Colonic mucosa (tissue), 4 donors: ENCODE measurements at places on chromosomes 2 and 18.

DNA sequence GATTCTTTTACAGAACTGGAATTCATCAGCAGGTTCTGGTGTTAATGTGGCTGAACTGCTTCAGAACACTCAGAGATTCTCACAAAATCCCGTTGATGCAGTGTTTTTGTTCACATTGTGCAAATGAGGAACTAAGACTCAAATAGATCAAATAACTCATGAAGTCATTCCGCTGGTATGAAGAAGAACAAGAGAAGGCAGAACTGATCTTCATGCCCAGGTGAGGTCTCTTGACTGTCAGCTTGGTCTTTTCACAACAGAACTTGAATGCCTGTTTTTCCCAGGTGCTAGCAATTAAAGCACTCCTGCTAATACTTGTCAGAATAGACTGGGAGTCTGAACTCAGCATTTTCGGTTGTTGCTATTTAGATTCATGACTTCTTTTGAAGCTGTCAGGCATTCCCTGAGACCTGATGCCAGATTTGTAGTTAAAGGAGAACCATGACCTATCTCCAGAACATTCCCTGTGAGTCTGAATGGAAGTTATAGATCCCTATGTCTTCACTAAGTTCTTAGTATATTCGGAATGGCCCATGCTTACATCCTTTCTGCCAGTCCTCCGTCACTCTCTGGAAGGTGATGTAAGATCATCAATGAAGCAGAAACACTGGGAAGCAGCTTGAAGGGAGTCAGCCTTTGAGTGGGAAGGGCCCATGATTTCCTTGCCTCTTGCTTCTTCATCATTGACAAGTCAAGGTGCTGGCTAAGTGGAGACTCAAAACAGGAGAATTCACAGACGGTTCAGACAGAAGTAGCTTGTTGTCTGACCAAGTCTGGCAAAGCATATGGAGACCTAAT, 155.7 kb downstream of the MTCL1 start:
- DNase-seq = no peak

DNA sequence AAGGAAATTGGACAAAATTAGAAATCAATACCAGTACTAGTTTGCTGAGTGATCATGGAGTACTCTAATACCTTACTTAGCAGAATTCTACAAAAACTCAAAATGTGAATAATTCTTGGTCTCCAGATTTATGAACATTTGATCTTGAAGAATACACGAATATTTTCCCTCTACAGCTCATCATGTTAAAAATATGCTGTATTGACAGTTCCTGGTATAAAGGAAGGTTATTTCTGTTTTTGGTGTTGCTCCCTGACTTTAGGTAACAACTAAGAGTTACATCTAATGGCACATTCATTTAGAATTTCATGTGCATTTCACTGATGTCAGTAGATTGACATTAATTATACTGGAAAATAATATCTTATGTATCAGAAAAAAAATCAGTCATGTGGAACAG, 479.2 kb upstream of the PKDCC start:
- DNase-seq = no peak

DNA sequence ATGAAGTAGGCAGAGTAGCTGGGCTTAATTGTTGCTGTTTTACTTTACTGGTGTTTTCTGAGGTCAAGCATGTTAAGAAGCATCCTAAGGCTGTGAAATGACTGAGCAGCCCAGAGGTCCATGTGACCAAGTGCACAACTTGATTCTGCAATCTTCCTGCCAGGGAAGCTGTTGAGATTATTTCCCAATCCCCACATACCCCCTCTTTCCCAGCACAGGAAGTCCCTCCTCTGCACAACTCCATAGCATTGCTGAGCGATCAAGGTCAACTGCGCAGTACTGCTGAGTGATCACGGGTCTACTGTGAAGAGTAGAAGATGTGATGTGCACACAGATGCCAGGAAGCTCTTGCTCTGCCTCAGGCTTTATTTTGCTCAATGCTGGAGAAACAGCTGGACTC, 105.8 kb downstream of the GALNT14 start:
- DNase-seq = no peak

- DNase-seq = no peak
These were observed 54.1 kb upstream of the MEX3C start for GRCh38 chr18:51251625-51252024.

GRCh38 chr18:8176109-8176508, 433.1 kb upstream of the RAB12 start:
- DNase-seq = no peak

DNA sequence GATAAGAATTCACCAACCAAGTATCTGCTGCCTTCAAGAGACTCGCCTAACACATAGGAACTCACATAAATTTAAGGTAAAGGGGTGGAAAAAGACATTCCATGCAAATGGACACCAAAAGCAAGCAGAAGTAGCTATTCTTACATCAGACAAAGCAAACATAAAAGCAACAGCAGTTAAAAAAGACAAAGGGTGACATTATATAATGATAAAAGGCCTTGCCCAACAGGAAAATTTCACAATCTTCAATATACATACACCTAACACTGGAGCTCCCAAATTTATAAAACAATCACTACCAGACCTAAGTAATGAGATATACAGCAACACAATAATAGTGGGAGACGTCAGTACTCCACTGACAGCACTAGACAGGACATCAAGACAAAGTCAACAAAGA, 41.4 kb downstream of the NEMP2 start:
- DNase-seq = no peak

DNA sequence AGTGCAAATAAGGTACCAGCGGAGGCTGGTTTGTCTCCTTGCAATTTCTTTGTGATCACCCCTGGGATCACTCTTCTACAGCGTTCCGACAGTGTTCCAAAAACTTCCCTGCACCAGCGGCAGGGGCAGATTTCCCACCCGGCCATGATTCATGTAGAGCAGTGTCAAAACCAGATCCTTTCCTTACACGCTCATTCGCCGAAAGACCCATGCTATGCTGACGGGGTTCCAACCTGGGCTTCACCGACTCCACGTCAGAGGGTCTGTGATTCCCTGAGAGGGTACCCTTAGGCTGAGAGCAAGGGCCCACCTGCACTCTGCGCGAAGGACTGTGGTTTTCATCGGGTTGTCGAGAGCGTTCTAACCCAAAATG, 423 bp upstream of the TTC27 start:
- peak; percentile 44 for DNase-seq

DNA sequence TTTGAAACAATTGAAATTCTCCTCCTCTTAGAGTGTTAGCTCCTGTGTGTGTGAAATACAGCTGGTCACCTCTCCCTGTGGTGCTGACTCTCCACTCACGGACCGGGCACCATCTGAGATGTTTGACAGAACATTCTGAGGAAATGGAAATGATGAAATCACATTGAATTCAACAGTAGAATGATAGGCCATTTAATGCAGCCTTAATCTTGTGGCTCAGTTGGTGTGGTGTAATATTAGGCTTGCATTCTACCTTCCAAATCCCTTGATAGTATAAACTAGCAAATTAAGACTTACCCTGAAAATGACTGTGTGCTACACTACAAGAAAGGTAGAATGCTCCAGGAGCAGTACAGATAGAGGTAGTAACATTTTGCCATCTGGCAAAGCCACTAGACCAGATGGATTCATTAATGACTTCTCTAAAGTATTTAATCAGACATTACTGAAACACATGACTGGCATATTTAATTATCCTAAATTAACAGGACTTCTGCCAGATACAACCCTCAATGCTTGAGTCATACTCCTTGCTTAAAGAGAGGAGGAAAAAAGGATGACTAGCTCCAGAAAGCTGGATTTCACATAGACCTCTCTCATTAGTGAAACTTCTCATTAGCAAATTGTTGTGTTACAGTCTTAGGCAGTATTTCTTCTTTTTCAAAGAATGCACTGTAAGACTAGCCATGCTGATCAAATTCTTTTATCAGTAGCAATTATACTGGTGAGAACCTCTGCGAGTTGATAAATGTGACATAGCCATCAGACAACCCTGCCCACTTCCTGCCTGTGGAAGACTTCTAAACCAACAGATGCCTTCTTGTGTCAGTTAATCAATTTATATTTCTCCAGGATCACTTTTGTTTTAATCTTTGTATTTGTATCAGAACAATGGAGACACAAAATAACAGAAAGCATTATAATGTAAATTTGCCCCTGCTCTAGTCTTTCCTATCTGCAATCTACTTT, 80.6 kb downstream of the EML6 start:
- DNase-seq = no peak

DNA sequence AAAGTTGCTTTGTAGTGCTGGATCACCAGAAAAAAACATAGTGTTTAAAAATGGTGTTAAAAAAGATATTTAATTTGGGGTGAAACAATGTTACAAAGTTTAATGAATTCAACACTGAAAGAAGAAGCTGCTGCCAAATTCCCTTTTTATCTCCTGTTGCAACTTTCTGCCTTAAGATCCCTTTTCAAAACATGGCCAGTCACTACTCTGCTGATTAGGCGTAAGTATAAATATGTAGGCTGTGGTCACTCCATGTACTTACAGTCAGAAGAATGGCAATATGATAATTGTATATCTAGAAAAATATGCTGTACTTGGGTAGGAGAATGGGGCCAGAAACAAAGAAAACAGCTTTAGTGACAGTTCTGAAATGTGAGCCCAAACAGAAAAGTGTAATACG, 123.5 kb upstream of the ZBTB14 start:
- no peak for DNase-seq

DNA sequence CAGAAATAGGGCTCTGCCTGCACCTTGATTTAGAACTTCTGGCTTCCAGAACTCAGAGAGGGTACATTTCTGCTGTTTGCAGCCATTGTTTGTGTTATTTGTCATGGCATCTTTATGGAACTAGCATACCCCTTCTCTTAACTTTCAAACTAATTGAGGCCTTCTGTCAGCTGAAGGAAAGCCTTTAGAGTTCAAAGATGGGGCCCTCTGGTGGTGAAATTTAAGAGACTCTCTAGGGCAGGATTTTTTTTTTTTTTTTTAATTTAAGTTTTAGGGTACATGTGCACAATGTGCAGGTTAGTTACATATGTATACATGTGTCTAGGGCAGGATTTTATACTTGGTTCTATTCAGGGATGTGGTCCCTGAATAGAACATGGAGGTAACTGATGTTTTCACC, 260.6 kb upstream of the LINC00305 start:
- DNase-seq = no peak

DNA sequence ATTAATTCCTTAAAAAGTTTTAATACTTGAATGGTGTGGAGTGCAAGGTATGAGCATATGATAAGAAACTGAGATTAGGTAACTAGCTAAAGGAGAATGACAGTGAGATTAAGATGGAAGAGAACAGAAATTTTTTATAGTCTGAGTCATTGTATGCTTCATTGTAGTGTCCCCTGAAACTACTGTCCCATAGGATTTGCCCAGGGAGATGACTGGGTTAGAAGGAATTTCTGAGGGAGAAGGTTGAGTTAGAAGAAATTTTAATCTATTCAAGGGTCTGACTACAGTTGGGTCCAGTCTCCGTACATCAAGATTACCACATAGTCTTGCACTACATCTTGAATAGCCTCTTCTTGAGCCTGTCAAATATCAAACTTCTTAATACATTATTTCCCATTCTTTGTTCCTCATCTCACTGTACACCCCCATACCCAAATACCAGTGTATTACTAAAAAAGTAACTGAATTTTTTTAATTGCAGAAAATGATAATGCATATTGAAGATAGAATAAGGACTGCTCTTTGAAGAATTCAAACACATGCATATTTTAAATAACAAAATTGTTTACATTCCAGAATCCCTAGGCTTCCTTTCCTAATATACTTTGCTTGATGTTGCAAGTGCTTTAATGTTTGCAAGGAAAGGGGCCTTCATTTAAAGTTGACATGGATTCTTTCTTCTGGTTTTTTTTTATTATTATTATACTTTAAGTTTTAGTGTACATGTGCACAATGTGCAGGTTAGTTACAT, 314.3 kb upstream of the COL3A1 start:
- DNase-seq = no peak

- no peak for DNase-seq
These were observed 94.8 kb upstream of the THOC1 start for GRCh38 chr18:362311-363290.

DNA sequence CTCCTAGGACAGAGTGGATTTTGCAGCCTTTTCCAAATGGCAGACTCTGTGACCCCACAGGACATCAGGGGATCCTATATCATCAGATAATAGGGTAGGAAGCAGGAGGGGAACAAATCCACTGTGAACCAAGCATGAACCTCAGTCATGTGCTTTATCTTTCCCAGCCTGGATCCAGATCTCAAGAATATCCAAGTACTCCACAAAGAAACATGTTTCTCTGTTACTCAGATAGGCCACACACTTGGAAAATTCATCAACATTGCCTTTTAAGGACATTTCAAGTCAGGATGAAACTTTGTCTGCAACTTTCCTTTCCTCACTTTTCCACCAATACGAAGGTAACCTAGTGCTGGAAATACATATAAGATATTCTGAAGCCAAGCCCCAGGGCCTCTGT, 85.8 kb downstream of the RDH14 start:
- no peak for DNase-seq

- DNase-seq = no peak
These were observed 37.7 kb downstream of the CD28 start for GRCh38 chr2:203744091-203744490.

- DNase-seq = no peak
These were observed 60.9 kb downstream of the KCTD1 start for GRCh38 chr18:26487437-26487836.

DNA sequence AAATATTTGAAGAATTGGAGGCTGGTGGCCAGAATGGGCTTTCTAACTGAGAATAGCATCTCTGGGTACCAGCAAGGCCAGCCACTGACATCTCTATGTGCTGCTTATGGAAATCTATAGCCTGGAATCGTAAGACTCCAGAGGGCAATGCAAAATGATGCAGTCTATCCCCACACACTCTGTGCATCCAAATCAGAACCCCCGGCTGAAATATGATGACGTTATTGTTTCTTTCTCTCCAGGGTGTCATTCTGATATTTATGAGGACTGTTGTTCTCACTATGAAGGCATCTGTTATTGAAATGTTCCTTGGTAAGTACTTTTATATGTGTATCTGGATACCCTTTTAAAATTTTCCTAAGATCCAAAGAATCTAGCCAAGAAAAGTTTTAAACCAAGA, 19.6 kb downstream of the VIT start:
- no peak for DNase-seq

- no peak for DNase-seq
These were observed 155.1 kb downstream of the WDSUB1 start for GRCh38 chr2:159131267-159131913.

DNA sequence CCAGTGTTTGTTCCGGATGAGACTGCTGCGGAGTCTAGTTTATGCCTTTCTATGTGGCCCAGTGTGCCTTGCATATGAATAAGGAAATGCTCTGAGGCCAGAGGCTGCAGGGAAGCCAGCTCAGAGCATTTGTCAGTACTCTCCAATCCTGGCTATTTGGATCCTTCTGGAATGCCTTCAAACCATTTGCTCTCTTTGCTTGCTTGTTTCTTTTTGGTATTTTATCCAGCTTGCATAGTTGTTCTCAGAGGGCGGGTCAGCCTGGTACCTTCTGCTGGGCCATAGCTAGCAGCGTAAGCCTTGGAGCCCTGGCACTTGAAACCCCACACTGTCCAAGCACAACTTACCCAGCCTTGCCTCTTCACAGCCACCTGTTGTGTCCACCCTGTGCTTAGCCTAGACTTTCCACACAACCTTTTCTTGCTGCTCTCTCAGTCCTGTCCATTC, 20.5 kb downstream of the CENPO start:
- DNase-seq = peak; percentile 8

DNA sequence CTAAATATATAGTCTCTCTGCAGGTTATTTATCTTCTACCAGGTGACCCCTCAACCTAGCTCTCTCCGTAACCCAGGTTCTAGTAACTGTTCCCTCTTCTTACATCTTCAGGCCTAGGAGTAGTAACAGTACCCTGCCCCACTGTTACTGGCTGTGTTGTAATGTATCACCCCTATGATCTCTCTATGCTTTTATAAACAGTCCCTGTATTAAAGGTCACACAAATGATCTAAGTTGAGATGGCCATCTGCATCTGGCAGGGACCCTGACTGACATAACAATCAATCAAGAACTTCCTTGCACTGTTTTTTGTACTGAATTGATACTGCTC, 219.7 kb upstream of the STK17B start:
- no peak for DNase-seq
